Activated CD4-positive, alpha-beta T cell treated with anti-CD3 and anti-CD28 coated beads, Interleukin-2, amount 50 U/mL, for 48 hours (primary cell): ENCODE measurements at places on chromosomes 4 and X.

- DNase-seq = no peak
Measured at GRCh38 chr4:114015444-114015899, 36.0 kb upstream of the ARSJ start.

GRCh38 chrX:30824275-30824674, 64.8 kb downstream of the TAB3 start:
- DNase-seq = no peak

DNA sequence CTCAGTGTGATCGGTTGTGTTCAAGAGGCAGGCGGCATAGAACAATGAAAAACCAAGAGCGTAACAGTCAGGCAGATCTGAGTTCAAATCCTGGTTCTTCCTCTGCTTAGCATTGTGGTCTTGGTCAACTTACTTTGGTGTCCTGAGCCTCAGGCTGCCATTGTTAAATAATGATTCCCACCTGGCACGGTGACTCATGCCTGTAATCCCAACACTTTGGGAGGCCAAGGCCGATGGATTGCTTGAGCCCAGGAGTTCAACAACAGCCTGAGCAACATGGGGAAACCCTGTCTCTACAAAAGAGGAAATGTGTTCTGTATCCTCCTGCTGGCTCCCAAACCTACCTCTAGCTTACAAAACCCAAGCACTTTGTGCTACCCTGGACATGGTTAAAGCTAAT, 129.0 kb upstream of the STX18 start:
- DNase-seq = no peak

DNA sequence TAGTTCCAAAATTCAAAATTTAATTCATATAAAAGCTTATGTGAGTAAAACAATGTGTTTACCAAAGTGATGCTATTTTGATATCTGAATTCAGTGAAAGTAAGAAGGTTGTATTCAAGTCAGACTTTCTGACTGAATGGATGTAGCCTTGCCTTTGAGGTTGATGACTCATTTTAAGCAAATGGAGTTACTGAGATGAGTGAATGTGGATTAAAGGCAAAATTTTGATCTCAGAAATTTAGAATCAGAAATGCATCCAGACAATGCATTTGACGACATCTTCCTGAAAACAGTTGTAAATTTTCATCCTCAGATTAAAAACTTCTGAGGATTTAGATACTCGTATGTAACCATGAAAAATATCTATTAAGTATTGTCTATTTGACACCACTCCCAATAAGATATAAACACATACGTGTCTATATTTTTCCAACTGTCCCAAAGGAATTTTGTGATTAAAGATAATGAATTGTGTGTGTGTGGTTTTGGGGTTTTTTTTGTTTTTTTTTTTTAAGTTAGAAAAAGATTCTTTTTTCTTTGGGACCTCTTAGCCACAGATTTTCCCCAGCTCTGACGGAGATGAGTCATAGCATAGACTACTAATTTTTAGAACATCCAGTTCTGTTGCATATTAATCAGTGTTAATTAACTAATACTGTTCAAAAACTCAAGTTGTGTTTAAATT, 34.4 kb downstream of the NFKB1 start:
- no peak for DNase-seq

- DNase-seq = no peak
Measured at GRCh38 chr4:153137159-153137558, 67.1 kb upstream of the TRIM2 start.

GRCh38 chrX:9609499-9609898, 144.6 kb downstream of the TBL1X start:
- DNase-seq = no peak

- no peak for DNase-seq
Measured at GRCh38 chrX:56791456-56791855, 62.4 kb downstream of the NBDY start.

DNA sequence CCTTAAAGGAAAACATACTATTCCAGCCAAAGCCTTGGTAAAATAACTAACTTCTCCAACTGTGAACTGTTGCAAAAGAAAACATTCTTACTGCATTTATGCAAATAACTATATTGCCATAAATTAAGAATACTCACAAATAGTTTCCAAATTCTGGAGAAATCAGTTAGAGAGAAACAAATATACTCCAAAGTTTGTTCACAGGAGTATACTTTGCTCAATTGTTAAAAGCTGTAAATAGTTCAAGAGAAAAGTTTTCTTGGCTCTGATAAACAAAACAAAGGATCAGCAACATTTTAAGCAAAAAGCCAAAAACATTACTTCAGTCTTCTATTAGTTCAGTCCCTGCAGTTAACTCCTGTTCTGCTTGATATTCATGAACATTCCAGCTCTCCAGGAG, 83.0 kb downstream of the EIF4E start:
- no peak for DNase-seq

DNA sequence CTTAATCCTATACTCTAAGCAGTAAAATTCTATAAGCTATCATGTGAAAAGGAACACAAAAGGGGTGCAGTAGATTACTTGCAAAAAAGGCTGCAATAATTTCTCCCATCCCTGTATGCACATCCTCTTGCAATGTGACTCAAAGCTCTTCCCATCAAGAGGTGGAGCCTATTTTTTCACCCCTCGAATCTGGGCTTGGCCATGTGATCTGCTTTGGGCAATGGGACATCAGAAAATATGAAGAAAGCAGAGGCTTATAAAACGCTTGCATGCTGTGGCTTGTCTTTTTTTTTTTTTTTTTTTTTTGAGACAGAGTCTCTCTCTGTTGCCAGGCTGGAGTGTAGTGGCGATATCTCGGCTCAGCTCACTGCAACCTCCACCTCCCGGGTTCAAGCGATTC, 33.0 kb downstream of the GEMIN8 start:
- no peak for DNase-seq

DNA sequence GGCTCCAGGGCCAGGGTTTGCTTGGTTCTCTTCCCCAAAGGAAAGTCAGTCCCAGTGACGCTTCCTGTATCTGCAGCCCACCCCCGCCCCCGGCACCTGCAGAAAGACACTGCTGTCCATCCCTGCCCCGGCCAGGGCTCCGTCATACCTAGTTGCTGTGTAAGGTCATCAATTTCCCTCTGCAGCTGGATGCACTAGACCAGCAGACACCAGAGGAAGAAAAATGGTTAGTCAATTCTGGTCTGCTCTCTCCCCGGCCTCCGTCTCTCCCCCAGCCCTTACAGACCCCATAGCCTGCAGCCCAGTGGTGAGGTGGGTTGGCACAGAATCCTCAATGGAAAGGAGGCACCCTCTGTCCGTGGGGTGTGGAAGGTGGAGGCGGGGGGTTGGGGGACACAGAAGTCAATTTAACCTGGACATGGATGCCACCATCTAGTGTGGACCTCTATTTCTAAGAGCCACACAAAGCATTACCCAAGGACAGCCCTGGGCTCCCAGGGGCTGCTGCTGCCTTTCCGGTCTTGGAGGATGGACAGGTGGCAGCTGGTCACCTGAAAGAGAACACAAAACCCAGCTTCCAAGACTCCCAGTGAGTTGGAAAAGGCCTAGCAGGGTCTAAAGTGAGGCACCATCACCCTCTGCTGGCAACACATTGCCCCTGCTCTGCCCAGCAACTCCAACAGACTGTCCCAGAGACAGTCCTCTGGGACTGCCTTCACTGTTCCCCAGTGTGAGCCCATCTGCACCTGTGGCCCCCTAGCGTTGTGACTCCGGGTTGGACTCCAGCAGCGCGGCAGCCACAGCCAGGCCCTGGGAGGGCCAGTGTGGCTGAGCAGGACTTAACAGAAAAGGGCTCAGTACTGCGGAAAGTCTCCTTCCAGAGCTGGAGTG, 40.2 kb upstream of the NHSL2 start:
- no peak for DNase-seq

- DNase-seq = no peak
Measured at GRCh38 chr4:186915816-186916215, 192.2 kb upstream of the FAT1 start.

DNA sequence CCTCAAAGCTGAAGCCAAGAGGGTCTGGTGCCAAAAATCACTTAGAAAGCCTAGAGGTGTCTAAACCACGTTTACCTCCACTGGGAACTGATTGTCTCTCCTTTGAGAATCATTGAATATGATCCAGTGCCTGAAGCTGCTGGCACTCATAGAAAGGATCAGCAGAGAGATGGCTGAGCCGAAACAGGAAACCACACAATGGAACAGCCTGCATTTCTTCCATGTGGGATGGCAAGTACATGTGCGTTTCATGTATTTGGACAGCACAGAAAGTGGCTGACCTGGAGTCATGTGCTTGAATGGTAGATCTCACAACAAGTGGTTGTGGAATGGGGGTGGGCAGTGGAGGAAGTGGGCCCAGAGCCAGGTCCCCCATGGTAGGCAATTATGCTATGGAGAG, 533.7 kb downstream of the INPP4B start:
- no peak for DNase-seq

DNA sequence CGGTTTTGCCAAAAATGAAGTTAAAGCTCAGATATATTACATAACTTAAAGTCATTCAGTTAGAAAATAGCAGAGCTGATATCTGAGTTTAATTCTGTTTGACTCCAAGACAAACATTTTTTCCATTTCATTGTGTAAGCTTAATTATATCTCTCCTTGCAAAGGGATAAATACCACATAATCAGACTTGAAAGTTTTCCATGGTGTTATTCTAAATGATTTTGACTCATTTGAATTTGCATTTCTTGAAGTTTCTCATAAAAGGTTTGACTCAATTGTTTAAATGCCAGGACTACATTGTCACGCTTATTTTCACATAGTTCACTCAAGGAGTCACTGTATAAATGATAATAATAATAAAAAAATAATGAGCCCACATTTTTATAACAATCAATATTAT, 39.4 kb upstream of the DDX60 start:
- no peak for DNase-seq

DNA sequence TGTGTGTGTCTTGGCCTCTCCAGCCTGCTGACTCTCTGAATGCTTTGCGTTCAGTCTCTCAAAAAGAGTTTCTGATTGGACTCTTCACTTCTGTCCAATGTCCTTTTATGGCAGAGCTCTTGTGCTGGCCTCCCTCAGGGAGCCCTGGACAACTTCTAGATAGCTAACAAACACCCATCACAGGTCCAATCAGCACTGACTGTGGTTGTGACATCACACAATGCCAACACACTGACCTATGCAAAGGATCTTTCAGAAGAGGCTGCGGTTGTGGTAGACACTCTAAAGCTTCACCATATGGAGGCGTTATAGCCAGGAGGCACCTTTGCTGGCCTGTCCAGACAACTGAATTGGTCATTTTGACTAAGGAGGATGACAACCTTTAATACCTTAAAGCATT, 53.8 kb upstream of the LSM6 start:
- DNase-seq = no peak

DNA sequence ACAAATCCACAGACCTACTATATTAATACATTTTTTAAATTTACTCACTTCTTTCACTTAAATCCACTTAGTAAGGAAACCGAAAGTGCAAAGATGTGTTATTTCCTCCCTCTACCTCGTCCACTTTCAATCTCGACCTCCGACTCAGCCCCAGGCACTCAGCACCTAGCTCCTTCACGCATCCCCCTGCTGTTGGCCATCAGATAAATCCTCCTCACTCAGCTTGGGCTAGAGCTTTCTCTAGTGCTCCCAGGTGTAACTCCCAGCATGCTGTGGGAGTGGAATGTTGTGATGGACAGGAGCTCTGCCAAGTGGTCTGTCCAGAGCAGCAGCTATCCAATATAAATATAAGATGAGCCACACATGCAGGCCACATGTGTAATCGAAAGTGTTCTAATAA, 26.7 kb upstream of the TEC start:
- no peak for DNase-seq

- no peak for DNase-seq
Measured at GRCh38 chr4:6154875-6155274, 45.5 kb downstream of the JAKMIP1 start.

GRCh38 chr4:89755220-89755619, 81.7 kb downstream of the SNCA start:
- no peak for DNase-seq

DNA sequence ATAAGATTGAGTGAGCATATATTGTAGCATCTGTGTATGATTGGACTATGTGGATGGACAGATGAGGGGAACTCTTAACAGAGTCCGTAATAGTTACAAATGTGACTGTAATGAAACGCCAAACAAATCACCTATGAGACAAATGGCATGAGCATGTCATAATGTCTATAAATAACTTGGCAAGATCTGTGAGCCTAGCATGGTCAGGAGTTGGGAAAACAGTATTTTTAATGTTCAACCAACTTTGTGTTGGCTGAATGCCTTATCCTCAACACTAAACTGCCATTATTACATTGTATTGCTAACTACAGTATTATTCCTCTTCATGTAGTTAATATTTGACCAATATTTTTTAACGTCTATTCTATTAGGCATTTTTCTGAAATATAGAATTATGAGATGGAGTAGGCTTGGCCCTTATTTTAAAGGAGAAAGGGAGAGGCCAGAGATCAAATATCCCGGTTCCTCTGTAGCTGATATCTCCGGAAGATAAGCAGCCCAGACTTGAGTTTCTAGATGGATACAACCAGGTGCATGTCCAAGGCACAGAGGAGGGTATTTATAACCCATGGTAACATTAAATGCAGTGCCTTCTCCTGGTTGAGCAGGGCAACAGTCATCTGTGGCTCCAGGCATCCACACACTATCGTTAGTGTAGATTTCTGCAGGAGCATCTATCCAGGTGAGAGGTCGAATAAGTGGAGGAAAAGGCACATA, 32.7 kb downstream of the PF4 start:
- DNase-seq = no peak
